ENCODE measurements at places on chromosomes 5 and 9.
A peak's percentile ranks its signal among the peaks of the same experiment; 100 is the strongest.

- no peak for DNase-seq
Observed at GRCh38 chr5:41118177-41118576, 47.0 kb upstream of the MROH2B start.

DNA sequence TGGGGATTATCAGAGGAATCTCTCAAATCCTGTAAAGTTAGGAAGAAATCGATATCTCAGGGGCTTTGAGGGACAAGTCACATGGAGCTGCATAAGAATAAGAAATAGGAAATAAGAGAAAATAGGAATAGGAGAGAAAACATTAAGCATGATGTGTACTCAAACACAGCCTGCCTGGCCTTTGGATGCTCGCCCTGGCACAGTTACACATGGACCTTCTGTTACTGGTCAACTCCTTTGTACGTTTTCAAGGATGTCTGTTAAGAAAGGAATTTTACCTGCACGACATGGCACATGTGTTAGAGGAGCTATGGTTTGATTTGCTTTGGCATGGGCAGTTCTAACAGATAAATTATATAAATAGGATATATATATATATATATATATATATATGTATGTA, 321.2 kb downstream of the CDH12 start:
- DNase-seq, result no peak

GRCh38 chr5:155914766-155915165, 412.2 kb upstream of the SGCD start:
- no peak for DNase-seq

DNA sequence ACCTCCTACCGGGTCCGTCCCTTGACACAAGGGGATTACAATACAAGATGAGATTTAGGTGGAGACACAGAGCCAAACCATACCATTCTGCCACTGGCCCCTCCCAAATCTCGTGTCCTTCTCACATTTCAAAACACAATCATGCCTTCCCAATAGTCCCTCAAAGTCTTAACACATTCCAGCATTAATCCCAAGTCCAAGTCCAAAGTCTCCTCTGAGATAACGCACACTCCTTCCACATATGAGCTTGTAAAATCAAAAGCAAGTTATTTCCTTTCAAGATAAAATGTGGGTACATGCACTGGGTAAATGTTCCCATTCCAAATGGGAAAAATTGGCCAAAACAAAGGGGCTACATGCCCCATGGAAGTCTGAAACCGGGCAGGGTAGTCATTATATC, 463.9 kb upstream of the CDH9 start:
- no peak for DNase-seq

GRCh38 chr9:82353631-82354278, 365.2 kb downstream of the SPATA31D1 start:
- no peak for DNase-seq

DNA sequence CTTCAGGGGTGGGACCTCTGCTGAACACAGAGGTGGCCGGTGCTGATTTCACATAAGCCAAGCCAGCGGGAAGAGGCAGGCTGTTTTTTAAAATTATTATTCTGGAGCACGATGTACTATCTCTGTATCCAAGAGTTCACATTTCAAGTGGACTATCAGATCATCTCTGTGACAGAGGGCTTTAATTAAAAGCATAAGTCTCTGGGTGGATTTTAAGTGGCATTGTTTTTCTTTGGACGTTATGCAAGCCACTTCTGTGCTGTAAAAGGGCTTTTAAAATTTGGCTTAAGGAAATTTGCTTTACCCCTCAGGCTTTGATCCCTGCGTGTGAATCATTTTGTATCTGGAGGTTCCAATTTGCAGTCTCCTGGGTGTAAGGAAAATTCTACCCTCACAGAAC, 124.7 kb downstream of the PALM2AKAP2 start:
- DNase-seq, result no peak

DNA sequence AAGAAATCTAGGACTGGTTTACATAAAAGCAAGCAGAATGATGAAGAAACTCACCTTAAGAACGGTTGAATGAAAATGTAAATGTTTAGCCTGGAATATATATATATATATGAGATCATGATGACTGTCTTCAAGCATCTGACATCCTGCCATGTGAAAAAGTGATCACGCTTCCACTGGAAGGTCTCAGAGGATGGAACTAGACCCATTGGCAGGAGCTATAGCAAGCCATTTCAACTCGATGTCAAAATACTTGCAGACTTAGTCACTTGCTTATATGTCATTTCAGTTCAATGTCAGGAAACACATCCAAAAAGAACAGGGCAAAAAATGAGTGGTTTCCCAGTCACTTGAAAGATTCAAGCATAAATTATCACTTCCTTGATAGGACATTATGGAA, 22.2 kb upstream of the TMEM161B start:
- no peak for DNase-seq

- DNase-seq, result no peak
Observed at GRCh38 chr9:124339603-124340146, 75.6 kb downstream of the PSMB7 start.

DNA sequence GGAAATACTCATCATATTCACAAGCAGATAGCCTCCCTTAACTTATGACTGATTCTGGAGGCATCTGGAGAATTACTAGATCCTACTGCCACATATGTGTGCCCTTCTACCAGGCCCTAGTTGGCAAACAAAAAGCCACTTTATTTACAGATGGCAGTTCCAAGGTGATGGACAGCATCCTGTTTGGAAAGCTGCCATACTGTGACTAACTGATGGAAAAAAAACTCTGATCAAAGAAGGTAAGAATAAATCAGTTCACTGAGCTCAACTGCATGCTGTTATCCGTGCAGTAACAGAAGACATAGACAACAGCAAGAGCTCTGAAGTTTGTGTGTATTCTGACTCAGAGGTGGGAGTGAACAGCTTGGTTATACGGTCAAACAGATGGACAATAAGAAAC, 279.8 kb upstream of the POU5F2 start:
- DNase-seq, result no peak

GRCh38 chr5:62256161-62257019, 49.6 kb upstream of the KIF2A start:
- DNase-seq, result no peak

DNA sequence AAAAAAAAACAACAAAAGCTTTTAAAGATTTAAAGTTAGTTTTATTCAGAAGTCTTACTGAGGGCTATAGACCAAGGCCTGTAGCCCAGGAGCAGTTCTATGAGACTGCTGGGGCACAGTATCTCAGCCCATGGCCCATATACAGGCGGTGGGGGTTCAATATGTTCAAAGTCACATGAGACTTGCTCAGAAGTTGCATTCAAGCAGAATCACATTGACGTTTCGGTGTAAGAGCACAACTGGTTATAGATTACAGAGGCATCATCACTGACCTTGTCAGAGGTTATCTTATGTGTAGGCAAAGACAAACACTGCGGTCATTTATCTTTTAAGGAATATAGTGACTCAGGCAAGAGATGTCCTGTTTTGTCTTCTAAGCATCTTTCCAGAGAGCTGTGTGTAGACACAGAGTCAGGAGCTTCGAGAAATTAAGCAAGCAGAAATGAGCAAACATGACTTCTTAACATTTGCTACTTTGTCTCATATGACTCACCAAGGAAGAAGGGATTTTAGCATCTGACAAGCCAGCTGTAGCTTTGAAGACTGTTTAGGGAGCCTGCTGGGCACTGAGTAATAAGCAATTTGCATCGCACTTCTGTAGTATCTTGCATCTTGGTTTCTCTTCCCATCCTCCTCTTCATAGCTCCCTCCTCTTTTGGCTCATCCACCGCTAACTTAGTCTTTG, 12.9 kb upstream of the F2RL1 start:
- no peak for DNase-seq

DNA sequence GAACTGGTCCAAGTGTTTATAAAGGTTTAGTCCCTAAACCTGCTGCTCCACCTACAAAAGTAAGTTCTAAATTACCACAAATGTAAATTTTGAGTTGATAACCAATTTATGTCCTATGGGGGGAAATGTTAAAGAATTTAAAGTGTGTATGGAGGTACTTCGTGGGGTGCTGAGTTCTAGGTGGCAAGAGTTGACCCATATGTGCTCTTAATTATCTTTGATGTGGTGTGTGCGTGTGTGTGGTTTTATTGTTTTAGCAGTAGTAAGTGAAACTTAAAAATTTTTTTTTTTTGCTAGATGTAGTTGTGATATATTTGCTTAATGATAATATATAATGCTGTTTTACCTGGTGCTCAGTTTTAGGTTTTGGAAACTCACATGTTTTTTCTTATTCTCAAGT, 72.6 kb downstream of the GPBP1 start:
- no peak for DNase-seq

- DNase-seq, result peak; percentile 17
Observed at GRCh38 chr9:33510262-33511183, 13.5 kb upstream of the ANKRD18B start.

- DNase-seq, result no peak
Observed at GRCh38 chr5:147267082-147267832, 32.4 kb downstream of the STK32A start.

GRCh38 chr5:66967826-66968262, 228.8 kb downstream of the CD180 start:
- no peak for DNase-seq

DNA sequence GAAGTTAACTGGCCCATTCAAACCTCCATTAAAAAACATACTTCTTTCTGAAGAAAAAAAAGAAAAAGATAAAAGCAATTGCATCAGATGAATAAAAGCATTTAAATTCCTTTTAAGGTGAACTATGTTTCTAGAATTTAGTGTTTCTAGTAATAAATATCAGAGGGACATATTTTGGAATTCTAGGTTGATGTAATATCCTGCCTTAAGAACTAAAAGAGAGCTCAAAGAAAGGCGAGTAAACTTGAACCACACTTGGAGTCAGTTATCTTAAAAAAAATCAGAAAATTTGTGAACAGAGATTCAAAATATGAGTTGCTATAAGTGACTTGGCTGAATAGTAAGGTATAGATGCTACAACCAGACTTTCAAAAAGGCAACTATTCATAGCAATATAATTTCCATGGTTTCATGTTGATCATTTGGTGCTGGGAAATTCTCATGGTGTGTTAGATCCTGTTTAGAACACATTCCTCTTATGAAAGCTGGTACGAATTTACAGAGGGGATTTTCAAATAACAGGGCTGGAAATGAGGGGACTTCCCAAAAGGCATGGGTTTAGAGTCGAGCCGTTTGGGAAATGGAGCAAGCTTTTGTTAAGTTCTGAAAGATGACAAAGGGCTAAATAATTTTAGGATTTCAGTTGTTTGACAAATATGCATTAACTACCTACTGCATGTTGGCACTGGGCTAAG, 37.6 kb upstream of the RAI14 start:
- no peak for DNase-seq
